Activated CD8-positive, alpha-beta memory T cell treated with anti-CD3 and anti-CD28 coated beads for 4 hours (primary cell): ENCODE measurements at places on chromosomes 13 and 19.

DNA sequence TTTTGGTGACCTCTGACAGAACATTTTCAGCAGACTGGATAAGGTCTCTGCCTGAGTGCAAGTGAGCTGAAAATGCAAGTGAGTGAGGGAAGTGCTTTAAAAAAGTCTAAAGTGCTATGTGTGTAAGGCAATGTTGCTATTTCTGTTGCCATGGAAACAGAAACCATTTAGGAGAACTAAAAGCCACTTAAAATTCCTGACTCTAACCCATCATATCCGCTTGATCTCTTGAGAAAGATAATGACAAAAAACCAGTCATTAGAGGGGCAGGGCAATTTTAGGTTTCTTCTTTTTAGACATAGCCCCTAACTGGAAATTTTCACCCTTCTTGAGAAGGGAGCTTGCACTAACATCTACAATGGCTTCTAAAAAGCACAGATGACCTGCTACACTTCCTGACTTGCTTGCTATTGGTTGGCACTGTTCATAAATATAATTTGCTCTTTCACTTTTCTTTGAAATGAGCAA, at the start of gene CYSLTR2:
CYSLTR2 (plus strand) TSS at position 458 of the 468 bp plus-strand sequence. CDS start 52,889 bp downstream, outside the sequence.
- DNase-seq, result no peak

DNA sequence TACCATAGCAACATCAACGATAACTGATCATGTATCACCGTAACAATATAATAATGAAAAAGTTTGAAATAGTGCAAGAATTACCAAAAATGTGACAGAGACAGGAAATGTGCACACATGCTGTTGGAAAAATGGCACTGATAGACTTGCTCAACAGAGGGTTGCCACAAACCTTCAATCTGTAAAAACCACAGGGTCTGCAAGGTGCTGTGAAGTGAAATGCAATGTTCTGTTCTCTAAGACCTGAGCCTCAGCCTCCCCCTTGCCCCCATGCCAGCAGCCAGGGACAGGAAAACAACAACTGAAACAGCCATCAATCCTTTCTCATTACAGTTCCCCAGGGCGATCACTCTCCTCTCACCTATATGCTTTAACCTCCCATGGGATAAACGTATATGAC, 88.4 kb downstream of the USP12 start:
- no peak for DNase-seq

GRCh38 chr19:48481846-48482639, 12.9 kb downstream of the CYTH2 start:
- no peak for DNase-seq

DNA sequence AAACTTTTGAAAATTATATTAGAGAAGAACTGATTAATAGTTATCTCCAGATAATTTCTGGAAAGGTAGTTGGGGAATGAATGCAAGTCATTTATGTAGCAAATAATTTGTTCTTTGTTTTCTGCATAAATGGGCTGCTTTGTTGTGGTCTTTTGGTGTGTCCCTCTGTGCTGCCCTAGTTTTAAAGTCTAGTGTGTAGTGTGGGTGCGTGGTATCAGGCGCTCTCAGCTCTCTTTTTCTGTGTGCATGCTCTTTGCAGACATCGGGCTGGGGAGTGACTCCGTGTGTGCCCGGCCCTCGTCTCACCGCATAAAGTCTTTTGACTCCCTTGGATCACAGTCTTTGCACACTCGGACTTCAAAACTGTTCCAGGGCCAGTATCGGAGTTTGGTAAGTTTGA, 94.5 kb downstream of the ARHGEF7 start:
- no peak for DNase-seq

- no peak for DNase-seq
Measured at GRCh38 chr13:91228940-91229339, 118.5 kb upstream of the MIR17HG start.

- DNase-seq, result no peak
Measured at GRCh38 chr13:113941571-113942191, 32.2 kb downstream of the C13orf46 start.

GRCh38 chr13:24287748-24288287, 21.6 kb upstream of the C1QTNF9 start:
- no peak for DNase-seq

- no peak for DNase-seq
Measured at GRCh38 chr13:39108783-39109182, 70.5 kb downstream of the NHLRC3 start.

- DNase-seq, result no peak
Measured at GRCh38 chr13:53101883-53102282, 73.3 kb downstream of the OLFM4 start.

DNA sequence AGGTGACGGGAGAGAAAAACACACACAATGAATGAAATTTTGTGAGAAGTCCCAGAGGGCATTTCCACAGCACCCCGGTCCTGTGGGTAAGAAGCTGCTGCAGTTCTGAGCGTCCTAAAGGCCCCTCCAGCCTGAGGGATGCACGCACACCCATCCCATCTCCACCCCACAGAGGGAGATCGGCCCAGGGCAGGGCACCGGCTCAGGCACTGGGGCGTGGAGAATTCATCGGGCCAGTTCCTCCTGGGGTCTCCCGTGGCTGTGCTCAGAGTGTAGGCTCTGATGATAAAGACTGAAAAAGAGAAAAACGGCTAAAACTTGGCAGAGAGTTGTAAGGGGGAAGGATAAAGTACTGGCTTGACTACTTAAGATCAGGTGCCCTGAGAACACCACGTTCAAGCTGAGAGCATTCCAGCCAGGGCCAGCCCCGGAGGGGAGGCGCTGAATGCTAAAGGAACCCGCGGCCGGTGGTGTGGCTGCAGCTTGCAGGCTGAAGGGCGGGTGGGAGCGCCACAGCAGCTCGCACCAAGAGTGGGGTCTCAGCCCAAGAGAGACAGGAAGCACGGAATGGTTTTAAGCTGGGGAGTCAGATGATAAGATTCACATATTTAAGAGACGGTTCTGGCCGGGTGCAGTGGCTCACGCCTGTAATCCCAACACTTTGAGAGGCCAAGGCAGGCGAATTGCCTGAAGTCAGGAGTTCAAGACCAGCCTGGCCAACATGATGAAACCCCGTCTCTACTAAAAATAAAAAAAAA, 121.9 kb upstream of the SPACA7 start:
- no peak for DNase-seq

GRCh38 chr13:21475115-21475514, 16.0 kb upstream of the ZDHHC20 start:
- DNase-seq, result no peak

DNA sequence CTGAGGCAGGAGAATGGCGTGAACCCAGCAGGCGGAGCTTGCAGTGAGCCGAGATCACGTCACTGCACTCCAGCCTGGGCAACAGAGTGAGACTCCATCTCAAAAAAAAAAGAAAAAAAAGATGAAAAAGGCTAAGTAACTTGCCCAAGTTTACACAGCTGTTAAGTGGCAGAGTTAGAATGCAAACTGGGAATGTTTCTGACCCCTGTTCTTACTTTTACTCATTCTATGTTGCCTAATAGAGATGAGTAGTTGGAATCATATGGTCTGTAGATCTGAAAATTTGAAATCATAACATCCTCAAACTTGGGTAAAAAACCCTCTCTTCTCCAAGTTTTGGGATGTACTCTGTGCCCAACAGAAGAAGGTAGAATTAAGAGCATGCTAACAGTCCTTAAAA, 235.8 kb upstream of the RFC3 start:
- DNase-seq, result no peak

DNA sequence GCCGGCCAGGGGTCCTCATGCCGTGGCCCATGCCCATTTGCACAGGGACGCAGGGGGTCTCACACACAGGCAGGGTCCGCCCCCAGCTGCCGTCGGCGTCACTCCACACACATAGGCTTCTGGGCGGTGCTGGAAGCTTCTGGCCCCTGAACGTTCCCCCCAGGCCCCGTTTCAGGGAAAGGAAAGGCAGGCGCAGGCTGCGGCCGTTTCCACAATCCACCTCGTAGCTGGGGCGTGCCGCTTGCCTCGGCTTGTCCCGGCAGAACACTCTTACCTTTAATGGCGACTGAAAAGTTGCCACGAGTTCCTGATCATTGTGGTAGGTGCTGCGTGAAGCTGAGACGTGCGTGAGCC, 53.4 kb downstream of the MCF2L start:
- DNase-seq, result no peak

DNA sequence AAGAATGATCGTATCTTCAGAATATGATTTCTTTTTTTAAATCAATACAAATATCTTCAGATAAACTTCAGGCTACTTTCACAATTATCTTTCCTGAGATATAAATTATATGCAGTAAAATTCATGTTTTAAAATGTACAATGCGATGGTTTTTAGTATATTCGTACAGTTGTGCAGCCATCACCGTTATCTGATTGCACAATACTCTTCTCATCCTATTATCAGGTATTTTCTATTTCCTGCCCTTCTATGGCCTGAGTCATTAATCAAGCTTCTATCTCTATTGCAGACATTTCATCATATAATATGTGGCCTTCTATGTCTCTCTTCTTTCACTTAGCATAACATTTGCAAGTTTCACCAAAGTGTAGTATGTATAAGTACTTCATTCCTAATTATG, 1360.2 kb upstream of the SLC10A2 start:
- DNase-seq, result no peak
